ENCODE measurements at places on chromosomes 12 and 14. TPM values are rescaled to one million over a fixed set of nuclear protein-coding genes. Genes with fewer than 3 reads are reported as not detected.

PRIMA1 gene
- polyA plus RNA-seq: 1.5 TPM

BMP4 gene
- polyA plus RNA-seq: 54.4 TPM

LALBA gene
- not detected for polyA plus RNA-seq

NPAS3 gene
- polyA plus RNA-seq: 9.6 TPM

KRT79 gene
- not detected for polyA plus RNA-seq

LAG3 gene
- polyA plus RNA-seq: 2.0 TPM
